SIG-M5 (cell line): ENCODE measurements at places on chromosomes 6 and 20.

DNA sequence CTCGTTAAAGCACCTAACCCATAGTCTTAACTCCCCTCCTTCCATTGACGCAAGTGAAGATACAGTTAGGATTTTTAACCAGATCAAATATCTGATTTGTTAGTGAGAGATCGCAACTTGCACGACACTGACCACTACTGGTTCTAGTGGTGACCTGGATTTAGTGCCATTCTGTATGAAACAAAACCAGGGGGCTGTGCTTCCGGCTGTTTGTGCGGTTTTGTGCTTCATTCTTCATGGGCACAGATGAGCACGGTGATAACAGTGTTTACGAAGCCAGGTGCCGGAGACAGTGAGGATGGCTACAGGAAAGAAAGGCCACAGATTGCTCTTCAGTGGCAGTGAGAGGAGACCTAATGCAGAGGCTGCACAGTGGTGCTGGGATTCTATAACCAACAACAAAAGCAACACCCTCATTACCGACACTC, 75.5 kb downstream of the NOL4L start:
- DNase-seq = no peak

- no peak for DNase-seq
These were observed 190.0 kb downstream of the PLCB4 start for GRCh38 chr20:9258901-9259300.

DNA sequence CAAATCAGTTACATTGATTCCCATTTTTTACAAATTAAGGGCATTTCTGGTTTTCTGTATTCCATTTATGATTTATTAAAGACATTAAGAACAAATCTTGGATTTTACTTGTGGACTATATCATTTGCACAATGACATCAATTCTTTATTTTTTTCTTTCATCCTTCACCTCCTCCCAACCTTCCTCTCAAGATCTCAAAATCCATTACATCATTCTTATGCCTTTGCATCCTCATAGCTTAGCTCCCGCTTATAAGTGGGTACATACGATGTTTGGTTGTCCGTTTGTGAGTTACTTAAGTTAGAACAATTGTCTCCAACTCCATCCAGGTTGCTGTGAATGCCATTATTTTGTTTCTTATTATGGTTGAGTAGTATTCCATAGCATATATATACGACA, 752.8 kb downstream of the CD109 start:
- no peak for DNase-seq

- DNase-seq = no peak
These were observed 1.8 kb downstream of the RNF144B start for GRCh38 chr6:18388942-18389341.

DNA sequence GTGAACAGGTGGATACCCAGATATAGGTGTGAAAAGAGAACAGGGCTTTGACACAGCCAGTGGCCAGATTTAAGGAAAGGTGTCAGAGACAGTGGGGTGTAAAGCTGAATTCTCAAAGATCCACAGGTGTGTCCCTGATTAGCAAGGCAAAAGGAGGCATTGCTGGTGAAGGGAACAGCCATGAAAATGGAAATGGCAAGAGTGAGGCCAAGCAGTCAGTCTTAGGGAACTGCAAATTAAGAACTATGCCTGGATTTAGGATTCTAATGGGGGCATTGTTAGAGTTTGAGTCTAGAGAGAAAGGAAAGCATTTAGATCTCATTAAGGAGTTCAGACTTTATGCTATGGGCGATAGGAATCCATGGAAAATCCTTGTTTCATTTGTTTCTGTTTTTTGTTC, 789.2 kb downstream of the MAFB start:
- no peak for DNase-seq

GRCh38 chr6:29974901-29975560, 32.7 kb downstream of the HLA-A start:
- DNase-seq = no peak

DNA sequence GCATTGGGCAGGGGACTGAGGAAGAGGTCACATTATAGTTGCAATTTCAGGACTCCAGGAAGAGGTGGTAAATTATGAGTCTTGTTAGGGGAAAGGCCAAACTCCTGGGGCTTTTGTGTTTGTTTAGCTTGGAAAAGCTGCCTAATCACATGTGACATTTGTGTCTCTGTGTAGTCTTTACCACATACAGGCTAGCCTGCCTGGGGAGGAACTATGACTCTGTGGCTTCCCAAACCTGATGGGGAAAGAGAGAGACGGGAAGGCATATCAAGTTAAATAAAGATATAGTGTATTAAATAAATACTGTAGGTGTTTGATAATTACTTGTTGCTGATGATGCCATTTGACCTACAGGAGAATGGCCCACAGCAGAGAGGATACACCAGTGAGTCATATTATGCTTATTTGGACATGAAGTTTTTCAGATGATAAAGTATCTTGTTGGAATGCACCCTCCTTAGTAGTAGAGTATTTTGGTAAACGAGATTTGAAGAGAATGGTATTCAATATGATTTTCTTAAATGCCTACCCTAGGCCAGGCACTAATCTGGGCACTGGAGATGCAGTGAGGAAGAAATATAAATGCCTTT, 4.0 kb downstream of the BLTP3A start:
- no peak for DNase-seq

DNA sequence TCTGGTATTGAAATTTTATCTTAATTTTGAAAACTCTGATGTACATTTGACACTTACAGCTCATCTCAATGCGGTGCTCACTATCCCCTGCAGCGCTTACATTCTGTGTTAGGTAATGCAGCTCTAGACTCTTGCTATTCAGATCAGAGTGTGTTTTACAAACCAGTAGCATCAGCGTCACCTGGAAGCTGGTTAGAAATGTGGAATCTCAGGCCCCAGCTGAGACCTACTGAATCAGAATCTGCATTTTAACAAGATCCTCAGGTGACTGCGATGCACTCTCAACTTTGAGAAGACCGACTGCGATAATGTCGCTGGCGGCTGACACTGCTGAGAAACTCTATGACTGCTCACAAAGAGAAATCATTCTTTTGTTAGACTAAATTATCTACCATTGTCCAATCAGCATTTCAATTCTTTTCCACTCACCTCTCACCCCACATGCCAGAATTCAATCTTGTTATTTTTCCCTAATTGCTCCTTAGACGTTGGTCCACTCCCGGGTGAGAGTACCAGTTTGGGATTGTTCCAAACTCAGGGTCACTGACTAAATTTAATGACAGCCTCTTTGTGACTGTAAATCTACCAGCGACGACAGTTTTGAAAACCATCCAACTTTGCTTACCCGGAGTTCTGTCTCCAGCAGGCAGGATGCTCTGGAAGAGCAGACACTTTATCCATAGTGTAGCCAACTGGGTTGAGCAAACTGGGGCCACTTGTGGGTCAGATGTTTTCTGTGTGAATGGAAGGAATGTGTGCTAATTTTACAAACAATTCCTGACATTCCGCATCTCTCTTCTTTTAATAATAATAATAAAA, 140.1 kb upstream of the BTBD3 start:
- DNase-seq = no peak

DNA sequence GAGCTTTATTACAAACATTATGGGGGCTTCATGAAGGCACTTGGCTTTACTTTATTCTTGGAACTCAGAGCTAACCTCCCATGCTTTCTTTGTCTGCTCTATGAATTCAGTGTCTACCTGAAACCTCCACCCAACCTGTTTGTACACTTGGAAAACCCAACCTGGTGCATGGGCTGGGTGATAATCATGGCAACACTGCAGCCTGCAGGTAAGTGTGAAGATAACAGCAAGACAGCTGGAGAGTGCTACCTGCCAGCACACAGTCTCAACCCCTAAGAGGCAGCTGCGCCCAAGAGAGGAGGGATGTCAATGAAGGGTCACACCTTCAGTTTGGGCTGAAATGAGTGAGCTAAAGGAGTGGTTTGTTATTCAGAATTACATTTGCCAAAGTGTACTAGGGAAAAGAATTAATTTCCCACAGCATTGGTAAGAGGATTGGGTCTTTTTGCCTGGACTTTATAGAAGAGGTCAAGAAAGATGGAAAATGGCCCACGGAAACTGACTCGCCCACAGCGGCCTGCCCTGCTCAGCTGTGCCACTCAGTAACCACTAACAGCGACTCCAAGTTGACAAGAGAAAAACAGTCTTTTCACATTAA, 24.4 kb downstream of the FOXQ1 start:
- DNase-seq = no peak

GRCh38 chr6:119339941-119340456, 9.6 kb downstream of the MAN1A1 start:
- DNase-seq = no peak

DNA sequence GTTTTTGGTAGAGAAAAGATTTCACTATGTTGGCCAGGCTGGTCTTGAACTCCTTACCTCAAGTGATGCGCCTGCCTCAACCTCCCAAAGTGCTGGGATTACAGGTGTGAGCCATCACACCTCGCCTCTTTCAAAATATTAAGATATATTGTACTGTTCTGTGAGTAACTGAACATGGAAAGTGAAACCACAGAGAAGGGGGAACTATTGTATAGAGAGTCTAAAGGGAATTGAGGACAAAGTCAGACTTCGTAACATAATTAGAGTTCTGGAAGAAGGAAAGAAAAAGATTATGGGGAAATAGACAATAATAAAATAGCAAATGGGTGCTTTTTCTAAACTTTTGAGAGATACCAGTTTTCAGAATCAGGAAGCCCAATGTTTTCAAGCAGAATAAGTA, 17.4 kb upstream of the AKAP7 start:
- no peak for DNase-seq

- no peak for DNase-seq
These were observed 9.1 kb downstream of the FAM83D start for GRCh38 chr20:38935285-38935684.

- DNase-seq = no peak
These were observed 109.1 kb downstream of the MAN1A1 start for GRCh38 chr6:119240257-119241110.

DNA sequence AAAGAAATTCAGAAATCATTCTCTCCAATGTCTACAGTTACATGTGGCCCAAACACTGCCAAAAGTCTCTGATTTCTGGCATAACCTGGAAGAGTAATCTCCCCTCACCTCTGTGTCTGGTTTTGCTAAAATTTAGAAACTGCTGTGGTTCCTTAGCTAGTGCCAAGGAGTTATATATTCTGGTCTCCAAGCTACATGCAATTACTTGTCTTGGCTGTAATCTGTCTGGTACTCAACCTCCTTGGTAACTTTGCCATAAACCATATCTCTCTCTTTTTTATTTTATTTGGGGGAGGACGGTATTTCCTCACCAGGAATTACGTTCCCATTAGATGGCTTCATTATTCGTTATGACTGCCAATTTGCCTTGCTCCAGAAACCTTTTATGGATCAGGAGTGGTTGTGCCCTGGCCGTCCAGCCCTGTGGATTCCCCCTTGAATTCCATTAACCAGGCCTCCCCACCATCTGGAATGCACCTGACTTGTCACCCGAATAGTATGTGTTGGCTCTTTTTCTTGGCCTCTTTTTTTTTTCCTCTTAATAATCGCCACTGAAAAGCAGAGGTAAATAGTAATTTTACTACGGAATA, 400.0 kb downstream of the CD83 start:
- DNase-seq = no peak

DNA sequence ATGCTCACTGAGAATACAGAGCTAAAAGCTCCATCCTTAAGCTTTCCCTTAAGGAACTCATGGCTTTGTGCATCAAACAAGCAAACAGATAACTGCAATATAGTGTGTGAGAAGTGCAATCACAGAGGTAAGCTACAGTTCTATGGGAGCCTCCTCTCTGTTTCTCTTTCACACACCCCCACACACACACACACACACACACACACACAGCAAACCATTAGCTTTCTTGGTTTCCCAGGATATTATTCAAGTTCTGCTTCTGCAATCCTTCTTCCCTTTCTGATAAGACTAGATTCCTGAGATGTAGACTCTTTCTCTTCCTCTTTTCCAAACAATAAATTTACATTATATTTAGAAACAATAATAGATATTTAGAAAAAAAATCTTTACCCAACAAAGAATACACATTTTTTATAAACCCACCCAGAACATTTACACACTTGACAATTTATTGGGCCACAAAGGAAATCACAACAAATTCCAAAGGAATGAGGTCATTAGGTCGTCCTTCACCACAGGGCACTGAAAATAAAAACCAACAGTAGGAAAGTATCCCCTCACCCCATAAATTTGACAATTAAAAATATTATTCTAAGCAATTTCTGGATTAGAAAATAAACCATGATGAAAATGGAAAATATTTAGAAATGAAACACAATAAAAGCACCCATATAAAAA, 9.3 kb upstream of the GFOD1 start:
- no peak for DNase-seq

- no peak for DNase-seq
These were observed 25.2 kb downstream of the HLA-A start for GRCh38 chr6:29967379-29968010.

DNA sequence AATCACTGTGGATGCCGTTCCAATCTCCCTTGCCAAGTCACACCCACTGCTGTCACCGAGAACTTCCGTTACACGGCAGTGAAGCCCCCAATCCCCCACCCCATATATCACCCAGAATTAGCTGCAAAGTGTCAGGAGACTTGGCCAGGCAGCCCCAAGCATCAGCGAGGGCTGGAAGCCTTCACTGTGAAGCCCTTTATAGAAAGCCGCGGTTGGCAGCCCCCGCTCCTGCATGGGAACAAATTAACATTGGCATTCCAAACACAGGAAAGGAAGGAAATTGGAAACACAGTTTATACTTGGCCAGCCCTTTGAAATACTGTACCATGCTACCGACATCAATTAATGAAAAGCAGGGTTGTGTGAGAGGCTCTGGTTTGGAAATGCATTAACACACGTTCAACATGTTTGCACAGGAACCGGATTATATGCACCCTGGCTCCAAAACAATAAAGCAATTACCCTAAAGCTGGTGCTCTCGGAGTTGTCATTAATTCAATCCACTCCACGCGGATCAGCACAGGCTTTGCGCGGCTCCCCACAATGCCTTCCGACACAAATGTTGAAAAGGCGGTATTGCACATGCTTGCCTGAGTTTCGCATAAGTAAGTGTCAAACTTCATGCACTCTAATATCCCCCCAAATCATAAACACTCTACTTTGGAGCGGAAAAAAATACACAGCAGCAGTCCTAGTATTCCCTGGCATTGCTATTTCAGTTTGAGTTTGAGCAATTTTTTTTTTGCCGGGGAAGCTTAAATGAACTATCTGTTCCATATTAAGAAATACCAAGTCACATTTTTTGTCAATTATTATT, 7.1 kb downstream of the BMP7 start:
- DNase-seq = no peak

DNA sequence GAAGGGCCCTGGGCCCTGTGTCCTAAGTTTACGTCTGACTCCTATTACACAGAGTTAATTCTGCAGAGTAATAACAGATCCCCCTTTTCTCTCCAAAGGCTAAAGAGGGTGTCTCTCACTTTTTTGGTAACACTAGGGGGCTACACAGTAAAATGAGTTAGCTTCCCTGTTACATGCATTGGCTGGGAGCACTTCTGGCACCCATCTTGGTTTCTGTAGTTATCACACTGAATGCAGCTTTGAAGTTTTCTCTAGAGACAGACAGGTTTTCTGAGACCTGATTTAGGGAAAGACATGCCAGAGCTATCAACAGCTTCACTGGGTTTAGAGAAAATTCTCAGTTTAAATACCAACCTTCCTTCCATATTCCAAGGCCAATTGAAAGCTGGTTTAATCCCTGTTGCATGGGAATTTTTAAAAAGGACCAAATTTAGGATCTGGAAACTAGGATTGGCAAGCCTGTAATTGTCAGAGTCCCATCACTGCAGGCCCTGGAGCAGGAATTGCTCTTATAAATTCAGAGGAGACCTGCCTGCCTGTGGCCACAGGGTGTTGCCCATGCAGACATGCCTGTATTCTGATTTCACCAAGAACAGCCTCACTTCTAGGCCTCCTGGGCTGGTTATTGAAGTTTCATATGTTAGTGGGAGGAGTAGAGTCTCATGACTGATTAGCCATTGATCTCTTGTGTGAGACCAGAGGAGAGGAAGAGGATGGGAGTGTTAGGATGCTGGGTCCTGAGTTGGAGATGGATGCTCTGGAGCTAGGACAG, 29.4 kb downstream of the RNF8 start:
- DNase-seq = no peak
